ENCODE measurements at places on chromosomes 6 and 20. TPM values are rescaled to one million over a fixed set of nuclear protein-coding genes. Genes with fewer than 3 reads are reported as not detected.
A peak's percentile ranks its signal among the peaks of the same experiment; 100 is the strongest.

- DNase-seq = no peak
These were observed 84.9 kb upstream of the EEF1E1 start for GRCh38 chr6:8187209-8187608.

GRCh38 chr20:32680544-32681174 lies 6.9 kb upstream of the C20orf203 start:
- DNase-seq = no peak

GRCh38 chr6:88574031-88574430 lies 389.4 kb downstream of the RNGTT start:
- no peak for DNase-seq

DNA sequence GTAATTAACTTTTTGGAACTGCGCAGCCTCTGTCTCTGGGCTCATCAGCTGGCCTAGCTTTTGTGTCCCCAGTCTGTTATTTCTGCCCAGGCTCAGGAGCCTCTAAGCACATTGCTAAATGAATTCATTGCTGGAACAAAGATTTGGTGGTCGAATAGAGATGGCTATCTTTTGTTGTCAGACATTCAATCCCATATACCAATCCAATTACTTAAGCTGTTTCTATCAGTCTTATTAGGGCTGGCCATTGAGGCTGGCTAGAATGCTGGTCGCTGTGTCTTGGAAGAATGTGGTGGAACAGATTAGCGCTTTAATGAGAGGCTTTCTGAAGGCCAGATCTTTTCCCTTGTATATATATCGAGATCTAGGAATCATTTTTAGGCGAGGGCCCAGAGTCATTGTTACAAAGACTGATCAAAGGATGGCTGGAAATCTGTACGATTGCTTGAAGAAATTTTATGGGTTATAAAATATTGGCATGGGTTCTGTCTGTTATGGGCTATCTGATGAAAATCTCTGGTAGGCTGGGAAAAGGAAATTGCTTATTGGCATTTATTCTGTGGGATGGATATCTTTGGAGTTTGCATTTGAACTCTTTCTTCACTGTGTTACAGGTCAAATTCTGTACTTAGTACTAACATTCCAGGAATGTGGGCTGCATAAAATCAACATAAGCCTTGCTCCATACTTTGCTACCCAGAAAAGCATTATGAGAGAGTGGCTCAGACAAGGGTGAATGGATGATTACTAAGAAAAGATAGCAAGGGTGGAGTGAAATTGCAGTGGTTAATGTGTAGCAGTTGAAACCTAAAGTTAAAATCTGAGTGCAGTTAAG lies 34.8 kb upstream of the JAG1 start:
- no peak for DNase-seq

Gene SAMD5
- 0.83 TPM for total RNA-seq

DNA sequence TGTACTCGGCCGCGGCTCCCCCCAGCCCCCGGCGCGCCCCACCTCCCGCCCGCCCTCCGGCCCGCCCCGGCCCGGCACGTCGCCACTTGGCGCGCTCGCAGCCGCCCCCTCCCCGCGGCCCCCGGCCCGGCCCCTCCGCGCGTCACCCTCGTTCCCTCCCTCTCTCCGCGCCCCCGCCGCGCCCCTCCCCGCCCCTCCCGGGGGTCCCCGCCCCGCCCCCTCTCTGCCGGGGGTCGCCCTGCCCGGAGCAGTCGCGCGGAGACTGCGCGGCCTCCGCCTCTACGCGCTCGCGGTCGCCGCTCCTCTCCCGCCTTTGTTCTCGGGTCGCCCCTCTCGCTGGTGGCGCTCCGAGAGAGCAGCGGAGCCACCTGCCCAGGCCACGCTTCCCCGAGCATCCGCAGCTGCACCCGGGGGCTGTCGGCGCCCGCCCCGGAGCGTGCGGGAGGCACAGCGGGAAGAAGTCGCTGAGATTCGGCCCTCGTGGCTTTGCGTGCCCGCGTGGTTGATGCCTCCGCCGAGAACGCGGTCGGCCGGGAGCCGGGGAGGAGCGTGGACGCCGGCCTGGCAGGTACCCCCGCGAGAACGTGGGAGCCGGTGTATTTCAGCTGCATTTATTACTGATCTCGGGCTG lies at the start of gene PHF10:
Gene PHF10 (minus strand): TSS at position 7 of the 631 bp plus-strand sequence. CDS start 569 bp downstream, outside the sequence.
- DNase-seq = peak; percentile 92

DNA sequence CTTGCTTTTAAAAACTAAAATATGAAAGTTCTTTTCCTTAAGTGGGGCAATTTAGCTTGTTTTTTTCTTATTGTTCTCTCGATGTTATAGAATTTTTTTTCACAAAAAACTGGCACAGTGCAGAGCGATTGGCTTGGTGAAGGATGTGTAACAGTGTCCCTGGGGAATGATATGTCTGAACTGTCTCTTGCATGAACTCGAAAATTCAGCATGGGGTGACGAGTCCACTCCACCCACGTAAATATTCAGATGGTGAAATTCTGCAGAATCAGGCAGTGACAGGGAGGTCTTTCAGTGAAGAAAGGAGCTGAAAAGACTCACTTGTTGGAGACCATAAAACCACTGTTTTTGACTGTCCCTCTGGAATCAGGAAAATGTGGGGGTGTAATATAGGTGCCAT lies 505.3 kb downstream of the MMUT start:
- no peak for DNase-seq

GRCh38 chr20:6241591-6241990 lies 118.8 kb upstream of the FERMT1 start:
- no peak for DNase-seq

DNA sequence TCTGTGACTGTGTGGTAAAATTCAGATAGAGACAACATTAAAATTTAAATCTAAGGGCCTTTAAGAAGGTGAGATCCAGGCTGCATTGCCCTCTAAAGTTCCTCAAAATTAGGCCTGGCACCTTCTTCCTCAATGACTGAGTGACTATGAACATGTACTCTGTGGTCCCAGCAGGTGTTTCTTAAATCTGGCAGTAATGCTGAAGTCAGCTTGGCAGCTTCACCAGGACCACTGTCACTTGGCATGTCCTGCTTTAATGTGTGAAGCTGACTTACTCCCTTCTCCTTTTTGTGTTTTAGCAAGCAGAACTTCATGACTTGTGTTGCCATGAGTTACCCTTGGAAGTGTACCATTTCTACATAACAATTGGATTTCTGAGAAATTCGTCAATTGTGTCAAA lies 141.7 kb downstream of the NKAIN2 start:
- no peak for DNase-seq

DNA sequence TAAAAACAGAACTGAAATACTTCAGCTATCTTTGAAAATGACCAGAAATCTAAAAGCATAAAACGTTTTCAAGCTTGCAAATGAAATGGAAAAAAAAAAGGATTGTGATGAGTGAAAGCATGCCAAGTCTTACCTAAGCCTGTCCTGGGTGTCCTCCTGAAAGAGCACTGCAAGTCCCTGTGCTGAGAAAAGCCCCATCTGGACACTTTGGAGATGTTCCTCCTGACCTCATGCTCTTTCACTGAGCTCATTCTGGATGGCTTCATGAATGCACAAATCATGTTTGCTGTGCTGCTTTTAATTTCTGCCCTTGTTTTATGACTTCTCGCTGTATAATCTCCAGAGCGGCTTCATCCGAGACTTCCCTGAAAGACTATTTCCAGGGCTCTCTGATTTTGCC lies 136.0 kb downstream of the SOD2 start:
- peak; percentile 83 for DNase-seq

- DNase-seq = no peak
These were observed 14.5 kb downstream of the HECA start for GRCh38 chr6:139149383-139149782.

DNA sequence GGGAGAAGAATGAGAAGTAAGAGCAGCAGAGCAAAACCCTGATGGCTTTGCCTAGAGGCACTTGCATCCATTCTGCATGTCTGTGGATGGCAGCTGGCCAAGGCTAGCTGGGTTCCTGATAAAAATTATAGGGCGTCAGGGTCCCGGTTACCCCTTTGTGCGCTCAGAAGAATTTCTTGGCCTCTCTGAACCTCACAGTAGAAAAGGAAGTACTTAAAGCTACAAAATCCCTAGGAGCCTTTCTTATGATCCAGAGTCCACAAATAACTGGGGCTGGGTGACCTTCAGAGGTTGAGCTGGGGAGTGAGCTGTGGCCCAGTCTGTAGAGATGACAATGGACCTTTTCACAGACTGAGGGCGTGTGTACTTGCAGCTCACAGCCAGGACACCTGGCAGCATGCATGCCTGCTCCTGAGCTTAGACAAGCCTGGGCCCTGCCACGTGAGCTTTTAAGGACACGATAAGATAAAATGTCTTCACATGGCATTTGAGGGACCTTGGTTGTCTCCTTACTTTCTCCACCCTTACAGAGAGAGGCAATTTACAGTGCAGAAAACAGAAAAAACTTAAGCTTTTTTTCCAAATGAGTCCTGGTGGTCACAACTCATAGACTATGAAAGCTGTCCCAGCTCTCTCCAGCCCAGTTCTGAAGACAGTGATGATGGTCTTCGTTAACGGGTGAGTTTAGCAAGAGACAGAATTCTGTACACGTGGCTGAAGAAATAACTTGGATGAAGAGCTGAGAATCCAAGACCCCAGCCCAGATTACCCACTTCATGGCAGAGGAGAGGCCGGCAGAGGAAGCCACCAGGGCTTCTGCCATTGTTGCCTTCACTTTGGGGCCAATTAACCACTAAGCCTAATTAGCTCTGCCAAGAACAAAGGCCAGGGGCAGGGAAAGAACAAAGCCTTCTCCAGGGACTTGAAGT lies 50.3 kb downstream of the FOXA2 start:
- DNase-seq = peak; percentile 55

- no peak for DNase-seq
These were observed 11.5 kb downstream of the NFKBIL1 start for GRCh38 chr6:31558631-31559500.

Gene ADAM33
- total RNA-seq = 144 TPM

Gene EPPIN
- total RNA-seq = not detected

GRCh38 chr6:68024570-68025269 lies 610.4 kb upstream of the ADGRB3 start:
- DNase-seq = no peak

DNA sequence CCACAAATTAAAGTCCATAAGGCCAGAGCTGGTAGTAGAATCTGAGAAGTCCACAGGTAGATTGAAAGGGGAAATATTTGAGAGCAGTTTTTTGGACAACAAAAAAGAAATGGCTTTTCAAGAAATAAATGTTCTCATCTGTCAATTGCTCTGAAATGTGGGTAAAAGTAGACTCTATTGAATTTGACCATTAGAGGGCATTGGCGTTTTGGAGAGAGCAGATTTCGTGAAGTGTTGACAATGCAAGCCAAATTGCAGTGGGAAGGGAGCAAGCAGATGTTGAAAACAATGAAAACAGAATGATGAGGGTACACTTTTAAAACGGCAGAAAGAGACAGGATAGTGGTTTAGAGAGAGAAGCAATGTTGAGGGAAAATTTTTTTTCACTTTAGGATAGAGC lies 149.1 kb upstream of the FAM83B start:
- no peak for DNase-seq

DNA sequence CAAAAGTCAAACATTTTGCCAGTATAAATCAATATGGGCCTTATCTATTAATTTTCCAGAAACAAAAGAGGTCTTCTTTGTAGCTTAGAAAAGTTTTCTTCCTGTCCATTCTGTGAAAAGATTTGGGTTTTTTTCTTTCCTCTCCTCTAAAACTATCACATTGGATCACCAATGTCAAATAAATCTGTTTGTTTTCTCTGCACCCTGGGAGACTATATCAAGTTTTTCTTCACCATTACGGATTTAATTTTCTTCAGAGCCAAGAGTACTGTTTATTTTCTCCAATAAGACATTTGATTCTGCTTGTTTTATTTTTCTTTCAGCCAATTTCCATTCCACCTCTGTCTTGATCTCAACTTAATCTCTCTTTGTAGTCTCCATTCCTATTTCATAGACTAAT lies 1.9 kb upstream of the LZTS3 start:
- DNase-seq = no peak

DNA sequence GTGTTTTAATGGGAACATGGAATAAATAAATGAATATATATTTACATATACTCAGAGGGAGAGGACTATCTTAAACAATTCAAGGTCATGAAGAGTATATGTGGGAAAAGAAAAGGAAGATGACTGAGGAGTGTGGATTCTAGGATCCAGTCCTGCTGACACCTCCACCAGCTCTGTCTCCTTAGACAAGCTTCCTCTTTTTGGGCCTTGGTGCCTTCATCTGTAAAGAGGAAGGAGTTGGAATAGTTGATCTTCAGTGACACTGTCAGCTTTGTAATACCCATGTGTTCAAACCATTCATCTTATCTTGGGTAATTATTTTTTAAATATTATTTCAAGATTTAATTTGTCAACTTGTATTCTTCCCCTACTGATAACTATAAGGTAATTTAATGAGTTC lies 338.0 kb downstream of the ADGRB3 start:
- no peak for DNase-seq

Gene NR2E1
- not detected for total RNA-seq

DNA sequence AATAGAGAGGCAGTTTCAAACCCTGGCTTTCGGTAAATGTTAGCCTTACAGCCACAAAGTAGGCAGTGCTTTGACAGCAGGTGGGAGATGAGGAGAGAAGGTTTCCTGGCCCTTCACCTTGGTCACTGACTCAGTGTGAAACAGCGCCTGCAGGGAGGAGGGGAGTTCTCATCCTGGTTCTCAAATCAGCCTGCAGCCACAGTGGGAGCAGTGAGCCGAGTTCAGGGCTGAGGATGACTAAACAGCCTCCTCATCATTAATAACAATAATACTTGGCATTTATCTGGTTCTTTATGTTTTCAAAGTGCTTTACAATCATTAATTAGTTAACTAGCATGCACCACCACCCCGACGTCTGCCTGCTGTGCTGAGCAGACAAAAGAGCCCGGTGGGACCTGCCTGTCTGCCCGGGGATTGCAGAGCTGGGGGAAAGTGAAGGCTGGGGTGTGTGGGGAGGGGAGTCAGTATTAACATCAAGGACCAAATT lies 59.6 kb downstream of the PRDM1 start:
- peak; percentile 86 for DNase-seq

GRCh38 chr6:136969930-136970329 lies 47.8 kb downstream of the SLC35D3 start:
- DNase-seq = no peak

DNA sequence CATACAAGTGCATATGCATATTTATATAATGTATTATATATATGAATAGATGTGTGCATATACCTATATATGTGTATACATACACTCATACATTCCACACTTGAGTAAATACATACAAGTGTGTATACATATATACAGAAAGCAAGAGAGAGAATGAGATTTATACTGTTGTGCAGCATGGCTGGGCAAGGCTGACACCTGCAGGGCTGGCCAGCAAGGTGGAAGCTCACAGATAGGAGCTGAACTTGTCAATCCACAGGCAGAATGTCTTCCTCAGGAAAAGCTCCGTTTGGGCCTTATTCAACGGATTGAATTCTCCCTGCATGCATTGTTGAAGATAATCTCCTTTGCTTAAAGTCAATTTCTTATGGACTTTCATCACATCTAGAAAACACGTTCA lies 256.7 kb downstream of the ZNF217 start:
- no peak for DNase-seq

- DNase-seq = no peak
These were observed 243.0 kb downstream of the CD83 start for GRCh38 chr6:14360565-14360964.

Gene MYL9
- total RNA-seq = 3,466 TPM

Gene RAD21L1
- total RNA-seq = not detected

- no peak for DNase-seq
These were observed 867 bp downstream of the TCF21 start for GRCh38 chr6:133889557-133890403.

Gene TMEM14B
- 35.4 TPM for total RNA-seq

Gene CMTR1
- total RNA-seq = 32.3 TPM

Gene ADGRG6
- total RNA-seq = 11.8 TPM

Measured in esophagus muscularis mucosa (tissue), 4 donors.